Ascending aorta (tissue), 2 donors: ENCODE measurements at places on chromosomes 6 and 20.

DNA sequence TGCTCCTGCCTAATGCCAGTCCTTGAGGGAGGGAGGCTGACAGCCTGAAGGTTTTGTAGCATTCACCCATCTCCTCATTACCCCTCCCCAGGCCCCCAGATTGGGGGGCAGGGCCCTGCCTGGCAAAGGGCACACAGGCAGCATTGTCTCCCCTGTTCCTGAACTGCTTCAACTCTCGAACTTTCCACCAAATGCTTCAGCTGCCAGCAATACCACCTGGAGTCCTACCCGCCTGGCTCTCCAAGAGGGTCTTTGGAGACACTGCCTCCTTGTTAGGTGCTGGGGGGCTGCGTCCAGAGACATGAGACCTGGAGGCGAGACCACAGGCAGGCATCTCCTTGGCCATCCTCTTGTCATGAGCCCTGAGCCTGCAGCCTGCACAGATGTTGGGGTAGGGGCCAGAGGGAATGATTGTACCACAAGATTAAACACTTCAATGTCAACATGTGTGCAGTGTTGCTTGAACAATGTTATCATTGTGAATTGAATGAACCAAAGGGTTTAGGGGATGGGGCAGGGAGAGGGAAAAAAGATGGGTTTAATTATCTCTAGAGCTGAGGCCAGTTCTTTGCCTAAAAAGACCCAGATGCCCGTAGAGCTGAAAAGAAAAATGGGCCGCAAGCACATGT lies 25.0 kb downstream of the BMP7 start:
- DNase-seq: no peak

GRCh38 chr6:61622601-61623000 lies 663.4 kb downstream of the KHDRBS2 start:
- no peak for DNase-seq

DNA sequence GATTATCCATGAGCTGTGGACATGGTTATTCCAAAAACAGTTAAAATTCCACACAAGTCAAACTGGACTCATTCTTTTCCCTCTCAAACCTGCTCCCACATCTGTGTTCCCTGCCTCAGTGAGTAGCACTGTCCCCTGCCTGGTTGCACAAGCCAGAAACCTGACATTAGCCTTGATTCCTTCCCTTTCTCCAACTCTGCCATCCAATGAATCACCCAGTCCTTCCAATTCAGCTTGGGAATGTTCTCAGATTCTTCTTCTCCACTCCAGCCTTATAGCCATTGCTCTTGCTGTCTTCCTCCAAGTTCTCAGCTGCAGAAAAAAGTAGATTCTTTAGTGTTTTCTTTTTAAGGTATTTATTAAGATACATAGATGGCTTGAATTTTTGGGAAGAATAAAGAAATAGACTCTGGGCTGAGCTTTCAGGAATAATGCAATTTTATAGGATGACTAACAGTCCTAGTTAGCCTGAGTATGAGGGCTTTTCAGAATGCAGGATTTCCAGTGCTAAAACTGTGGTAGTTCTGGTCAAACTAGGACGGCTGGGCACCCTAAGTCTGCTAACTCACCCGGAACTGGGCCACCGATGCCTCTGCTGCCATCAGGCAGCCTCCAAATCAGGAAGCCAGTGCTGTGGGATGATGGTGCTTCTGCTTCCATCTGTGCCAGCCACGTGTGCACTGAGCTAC lies 18.2 kb upstream of the SASH1 start:
- DNase-seq: no peak

- no peak for DNase-seq
These were observed 1.4 kb downstream of the TMEM170B start for GRCh38 chr6:11538819-11539468.

DNA sequence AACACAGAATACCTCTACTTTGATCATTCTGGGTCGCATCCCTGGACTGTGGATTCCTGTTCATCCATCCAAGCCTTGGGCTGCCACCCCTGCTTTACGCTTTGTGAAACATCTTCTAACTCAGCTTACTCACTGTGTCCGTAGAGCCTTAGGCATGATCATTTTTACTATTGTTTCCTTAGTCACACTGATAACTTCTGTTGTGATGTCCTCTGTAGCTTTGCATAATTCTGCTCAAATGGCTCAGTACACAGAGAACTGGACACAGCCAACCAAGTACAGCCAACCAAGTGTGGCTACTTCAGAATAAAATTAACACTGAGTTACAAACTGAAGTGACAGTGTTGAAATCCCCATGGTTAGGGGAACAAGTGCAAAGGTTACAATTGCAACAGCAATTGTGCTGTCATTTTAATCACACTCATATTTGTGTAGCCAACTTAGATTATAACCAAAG lies 8.6 kb upstream of the FKBP1A start:
- DNase-seq: no peak

GRCh38 chr6:6803180-6803977 lies 214.9 kb downstream of the LY86 start:
- DNase-seq: peak; percentile 61

GRCh38 chr20:2822073-2822472 lies 5.9 kb downstream of the TMEM239 start:
- DNase-seq: peak; percentile 54

GRCh38 chr6:1436334-1437306 lies 47.2 kb downstream of the FOXF2 start:
- no peak for DNase-seq

DNA sequence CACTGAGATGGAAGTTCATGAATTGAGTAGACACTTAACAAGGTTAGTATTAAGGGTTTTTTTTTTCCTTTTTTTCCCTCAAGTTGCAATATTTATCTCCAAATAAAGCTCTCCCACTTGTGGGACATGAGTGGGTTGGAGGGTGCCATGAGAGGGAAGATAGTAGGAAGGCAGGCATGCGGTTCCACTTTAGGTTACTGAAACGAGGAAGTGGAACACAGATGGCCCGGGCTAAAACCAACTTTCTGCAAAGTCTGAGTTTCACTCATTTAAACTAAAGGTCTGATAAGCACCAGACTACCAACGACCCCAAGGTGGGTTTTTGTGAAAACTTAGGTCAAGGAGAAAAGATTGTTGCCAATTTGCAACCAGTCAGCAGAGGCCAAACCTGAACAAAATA lies 42.2 kb downstream of the TBC1D7 start:
- no peak for DNase-seq
